ENCODE measurements at places on chromosomes 12 and 14. TPM values are rescaled to one million over a fixed set of nuclear protein-coding genes. Genes with fewer than 3 reads are reported as not detected.

Gene UNG
- 35.5 TPM for total RNA-seq

Gene EID3
- 4.0 TPM for total RNA-seq

Gene BMP4
- not detected for total RNA-seq

Gene SLC4A8
- total RNA-seq = 14.9 TPM

Gene ST8SIA1
- total RNA-seq = not detected

Gene GALNT6
- 210 TPM for total RNA-seq

Gene DIO2
- total RNA-seq = 0.39 TPM

Gene SDSL
- total RNA-seq = 4.9 TPM

Measured in placental epithelial cell (primary cell).